ENCODE measurements at places on chromosomes 12 and 14.

DNA sequence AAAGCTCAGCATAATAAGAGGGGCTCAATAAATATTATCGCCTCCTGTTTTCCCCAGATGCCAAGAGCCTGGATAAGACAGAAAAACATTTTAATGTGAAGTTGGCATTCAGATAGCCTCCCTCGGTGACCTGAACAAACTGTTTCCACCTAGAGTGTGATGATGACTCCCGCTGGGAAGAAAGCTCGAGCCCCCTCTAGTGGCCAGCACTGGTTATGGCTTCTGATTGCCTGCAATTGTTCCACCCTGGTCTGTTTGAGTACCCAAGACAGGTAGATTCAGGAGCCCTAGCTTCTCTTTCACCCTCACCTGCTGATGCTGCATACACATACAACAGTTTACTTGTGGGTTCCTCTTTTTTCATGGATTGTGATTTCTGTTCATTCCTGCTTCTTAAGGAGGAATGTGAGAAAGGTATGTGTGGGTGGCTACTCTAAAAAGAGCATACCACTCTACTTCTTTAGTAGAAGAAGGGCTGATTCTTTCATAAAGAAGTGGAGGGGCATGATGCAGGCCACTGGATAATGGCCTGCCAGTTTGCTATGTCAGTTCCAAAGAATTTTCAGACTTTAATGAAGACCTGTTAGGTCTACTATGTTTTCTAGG is 6.4 kb downstream of the ERG28 start:
- DNase-seq: peak; percentile 74

DNA sequence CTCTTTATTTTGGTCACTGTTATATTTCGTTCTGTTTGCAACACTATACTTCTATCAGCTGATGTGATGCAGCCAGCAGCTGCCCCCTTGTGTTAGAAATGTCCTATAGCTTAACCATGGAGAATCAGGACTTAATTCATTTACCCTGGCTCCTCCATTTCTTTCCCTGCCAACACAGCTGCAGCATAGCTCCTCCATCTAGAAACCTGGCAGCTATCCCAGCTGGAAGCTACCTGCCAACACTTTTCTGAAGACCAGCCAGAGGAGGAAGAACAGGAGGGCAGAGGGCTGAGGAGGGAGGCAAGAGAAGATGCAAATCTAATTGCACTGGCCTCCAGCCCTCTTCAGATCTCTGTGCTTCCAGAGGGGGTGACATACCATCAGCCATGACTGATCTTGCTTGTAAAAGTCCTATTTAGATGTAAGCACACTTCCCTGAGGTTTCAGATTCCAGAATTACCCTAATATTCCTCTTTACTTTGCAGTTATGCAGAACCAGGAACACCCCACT is 156.8 kb upstream of the TMEM260 start:
- no peak for DNase-seq

DNA sequence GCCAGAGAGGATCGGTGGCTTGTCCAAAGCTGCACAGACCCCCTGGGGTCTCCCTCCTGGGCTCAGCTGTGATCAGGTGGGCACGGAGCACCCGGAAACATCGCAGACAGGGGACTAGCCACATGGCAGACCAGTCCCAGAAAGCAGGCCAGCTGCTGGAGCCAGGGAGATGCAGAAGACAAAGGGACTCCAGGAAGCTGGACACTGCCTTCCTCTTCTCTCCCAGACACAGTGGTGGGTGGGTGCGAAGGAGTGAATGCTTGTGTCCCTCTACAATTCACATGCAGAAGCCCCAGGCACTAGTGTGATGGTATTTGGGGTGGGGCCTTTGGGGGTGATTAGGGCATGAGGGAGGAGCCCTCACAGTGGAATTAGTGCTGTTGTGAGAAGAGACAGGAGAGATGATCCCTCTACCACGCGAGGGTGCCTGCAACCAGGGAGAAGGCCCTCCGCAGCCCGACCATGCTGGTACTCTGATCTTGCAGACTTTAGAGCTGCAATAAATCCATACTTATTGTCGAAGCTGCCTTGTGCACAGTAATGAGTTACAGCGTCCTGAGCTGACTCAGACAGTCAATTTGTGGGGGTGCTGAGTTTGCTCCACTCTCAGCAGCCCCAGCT is 95.2 kb downstream of the CALM1 start:
- no peak for DNase-seq

DNA sequence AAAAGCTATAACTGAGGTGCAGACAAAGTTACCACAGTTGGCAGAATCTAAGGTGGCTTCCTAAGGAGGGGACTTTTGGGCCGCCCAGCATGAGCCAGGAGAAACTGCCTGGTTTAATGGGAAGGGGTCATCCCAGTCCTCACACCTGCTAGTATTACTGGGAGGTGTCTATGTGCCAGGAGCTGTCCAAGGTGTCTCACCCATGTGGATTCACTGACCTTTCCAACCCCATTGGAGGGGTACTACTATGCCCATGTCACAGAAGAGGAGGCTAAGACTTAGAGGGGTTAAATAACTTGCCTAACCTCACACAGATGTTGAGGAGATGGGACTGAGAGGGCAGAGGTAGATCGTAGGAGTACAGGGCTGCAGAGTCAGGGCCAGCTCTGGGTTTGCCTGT is 10.2 kb downstream of the ABCB9 start:
- DNase-seq: no peak

DNA sequence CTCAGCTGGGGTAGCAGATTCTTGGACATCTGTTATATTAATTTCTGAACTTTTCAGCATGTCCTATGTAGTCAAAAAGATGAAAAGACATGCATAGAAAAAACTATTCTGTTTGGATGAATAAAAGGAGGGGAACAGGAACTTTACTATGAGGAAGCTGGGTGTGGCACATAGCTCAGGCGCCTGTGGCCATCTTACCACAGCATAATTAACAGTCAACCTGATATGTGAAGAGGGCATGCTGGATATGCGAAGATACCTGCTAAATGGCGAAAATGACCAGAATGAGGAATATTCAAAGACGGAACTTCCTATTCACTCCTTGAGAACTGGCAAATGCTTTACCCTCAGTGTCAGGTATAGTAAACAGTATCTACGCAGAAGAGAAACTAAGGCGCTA is 18.4 kb downstream of the SETD3 start:
- DNase-seq: no peak

- DNase-seq: no peak
Observed at GRCh38 chr12:63869656-63870055, 25.2 kb downstream of the SRGAP1 start.

GRCh38 chr12:4118601-4119156 is 154.9 kb upstream of the CCND2 start:
- DNase-seq: no peak

DNA sequence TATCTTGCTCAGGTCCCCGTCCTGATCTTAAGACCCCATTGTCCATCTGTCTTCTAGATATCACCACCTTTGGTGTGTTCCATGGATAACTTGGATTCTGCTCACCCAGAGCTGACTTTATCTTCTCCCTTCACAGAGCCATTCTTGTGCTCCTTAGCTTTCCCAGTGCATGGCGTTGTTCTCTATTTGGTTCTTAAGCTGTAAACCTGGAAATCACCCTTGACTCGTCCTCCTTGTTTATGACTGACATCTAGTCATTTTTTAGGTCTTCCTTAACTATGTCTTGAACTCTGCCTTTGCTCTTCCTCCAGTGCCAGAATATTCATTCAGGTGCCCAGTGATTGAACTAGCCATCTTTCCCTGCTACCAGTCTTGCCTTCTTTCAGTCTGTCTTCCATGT is 11.7 kb downstream of the STK38L start:
- DNase-seq: no peak

DNA sequence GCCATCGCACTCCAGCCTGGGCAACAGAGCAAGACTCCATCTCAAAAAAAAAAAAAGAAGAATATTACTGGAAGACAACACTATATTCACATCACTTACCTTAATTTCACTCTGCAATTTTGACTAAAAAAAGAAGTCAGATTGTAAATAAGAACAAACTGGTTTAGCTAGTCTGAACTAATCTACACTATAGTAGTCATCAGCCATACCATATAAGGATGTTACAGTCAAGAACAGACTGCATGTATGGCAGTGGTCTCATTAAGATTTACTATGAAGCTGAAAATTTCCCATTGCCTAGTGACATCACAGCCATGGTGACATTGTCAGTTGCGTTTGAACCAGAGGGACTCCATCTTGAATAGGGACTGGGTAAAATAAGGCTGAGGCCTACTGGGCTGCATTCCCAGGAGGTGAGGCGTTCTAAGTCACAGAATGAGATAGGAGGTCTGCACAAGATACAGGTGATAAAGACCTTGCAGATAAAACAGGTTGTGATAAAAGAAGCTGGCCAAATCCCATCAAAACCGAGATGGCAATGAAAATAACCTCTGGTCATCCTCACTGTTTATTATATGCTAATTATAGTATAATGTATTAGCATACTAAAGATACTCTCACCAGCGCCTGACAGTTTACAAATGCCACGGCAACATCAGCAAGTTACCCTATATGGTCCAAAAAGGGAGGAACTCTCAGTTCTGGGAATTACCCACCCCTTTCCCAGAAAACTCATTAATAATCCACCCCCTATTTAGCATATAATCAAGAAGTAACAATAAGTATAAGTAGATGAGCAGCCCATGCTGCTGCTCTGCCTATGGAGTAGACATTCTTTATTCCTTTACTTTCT is 51.2 kb downstream of the OSBPL8 start:
- no peak for DNase-seq

DNA sequence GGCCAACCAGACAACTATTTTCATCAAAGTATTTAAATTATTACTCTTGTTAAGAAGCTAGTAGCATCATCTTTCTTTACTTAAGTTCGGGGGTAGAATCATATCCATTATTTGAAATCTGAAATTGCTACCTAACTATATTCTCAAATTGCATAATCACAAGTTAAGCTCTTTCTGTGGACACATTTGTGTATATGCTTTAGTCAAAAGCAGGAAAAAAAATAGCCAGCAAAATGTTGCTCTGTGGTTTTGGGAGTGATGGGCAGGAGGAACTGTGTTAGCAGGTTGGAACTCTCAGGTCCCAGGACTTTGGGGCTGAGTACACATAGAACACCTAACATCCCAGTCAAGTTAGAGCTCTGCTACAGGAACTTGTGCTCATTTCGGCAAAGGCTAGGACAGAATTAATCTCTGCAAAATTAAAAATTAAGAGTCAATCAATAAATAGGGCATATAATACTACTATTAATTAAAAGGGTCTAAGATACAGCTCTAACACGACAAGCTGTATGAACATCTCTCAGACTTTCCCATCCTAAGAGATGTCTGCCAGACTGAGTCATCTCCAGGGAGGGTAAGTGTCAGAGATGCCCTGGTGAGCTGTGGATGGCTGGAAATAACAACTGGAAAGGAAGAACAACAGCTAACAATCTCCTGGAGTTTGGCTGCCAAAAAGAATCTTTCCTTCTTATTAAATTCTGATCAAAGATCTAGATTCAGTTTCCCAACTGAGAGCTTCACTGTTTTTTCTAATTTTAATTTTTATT is 203.5 kb upstream of the GZMB start:
- no peak for DNase-seq

DNA sequence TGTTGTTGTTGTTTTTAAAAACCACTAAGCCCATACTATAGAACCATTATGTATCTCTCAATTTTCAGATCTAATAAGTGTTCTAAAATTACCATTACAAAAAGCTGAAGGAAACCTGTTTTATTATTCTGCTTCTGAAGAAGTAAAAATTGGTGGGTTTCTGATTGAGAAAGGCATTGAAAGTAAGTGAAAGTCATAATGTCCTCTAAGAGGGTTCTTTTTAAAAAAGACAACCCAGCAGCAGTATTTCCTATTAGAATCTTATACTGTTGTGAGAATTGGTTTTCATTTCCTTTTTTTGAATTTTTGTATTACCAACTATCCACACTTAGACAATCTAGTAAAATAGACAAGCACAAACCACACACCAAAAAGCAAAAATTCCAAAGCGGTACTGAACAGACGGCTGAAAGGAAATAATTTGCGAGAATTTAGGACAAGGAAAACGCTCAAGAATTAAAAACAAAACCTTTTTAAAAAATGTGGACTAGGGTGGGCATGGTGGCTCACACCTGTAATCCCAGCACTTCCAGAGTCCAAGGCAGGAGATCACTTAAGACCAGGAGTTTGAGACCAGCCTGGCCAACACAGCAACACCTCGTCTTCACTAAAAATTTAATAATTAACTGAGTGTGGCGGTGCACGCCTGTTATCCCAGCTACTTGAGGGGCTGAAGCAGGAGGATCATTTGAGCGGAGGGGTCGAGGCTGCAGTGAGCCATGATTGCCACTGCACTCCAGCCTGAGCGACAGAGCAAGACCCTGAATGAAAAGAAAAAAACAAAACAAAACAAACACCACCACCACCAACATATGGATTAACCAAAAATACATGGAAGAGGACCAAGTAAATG is 66.7 kb upstream of the AP4S1 start:
- DNase-seq: no peak

Data from stimulated activated CD8-positive, alpha-beta memory T cell treated with anti-CD3 and anti-CD28 coated beads, Interleukin-4, amount 100 ng/mL, for 4 hours (primary cell).